ENCODE measurements at places on chromosomes 12 and 14.

DNA sequence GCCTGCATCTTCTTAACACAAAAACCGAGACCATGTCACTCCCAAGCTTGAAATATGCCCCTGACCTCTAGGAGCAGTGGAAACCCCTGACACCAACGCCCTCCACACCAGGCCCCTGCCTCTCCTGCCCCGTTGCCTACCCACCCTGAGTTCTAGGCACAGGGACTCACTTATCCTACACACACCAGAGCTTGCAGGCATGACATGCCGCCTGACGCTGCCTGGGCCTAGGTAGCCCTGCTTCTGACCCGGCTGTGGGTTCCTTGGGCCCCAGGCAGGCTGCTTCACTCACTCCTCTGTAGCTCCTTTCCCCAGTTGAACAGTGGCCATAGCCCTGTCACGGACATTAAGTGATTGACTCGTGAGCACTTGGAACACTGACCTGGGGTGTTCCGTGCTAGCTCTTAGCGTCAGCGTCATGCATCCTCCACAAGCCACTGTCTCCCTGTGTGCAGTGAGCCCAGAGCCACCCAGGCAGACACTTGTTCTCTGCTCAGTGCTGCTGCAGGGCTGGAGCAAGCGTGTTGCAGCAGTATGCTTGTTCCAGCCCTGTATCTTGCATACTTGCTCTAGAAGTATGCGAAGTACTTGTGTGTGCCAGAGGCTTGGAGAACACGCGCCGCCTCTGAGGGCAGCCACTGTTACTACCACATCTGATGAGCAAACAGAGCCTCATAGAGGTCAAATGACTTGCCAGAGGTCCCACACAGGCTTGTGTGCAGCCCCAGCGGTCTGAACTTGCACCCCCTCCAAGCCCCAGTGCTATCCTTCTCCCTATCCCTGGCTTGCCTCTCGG is 15.6 kb downstream of the OTUB2 start:
- peak; percentile 45 for DNase-seq

- no peak for DNase-seq
These were observed 3.2 kb downstream of the KRT86 start for GRCh38 chr12:52277486-52278245.

DNA sequence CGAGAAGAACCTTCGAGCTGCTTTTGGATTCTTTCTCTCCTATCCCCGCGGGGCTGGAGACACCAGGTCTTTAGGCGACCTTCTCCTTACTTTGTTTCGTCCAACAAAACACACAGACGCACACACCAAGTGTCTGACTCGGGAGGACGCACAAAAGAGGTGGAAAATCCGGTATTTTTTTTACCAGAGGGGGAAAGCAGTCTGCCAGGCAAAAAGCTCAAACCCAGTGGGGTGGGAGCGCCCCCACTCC is 2.1 kb downstream of the SIX4 start:
- DNase-seq: no peak

- DNase-seq: peak; percentile 48
These were observed 35.5 kb downstream of the DCAF4 start for GRCh38 chr14:72961579-72962335.

- no peak for DNase-seq
These were observed 870.8 kb downstream of the GALC start for GRCh38 chr14:87122166-87122565.

GRCh38 chr12:120358412-120359100 is 10.4 kb downstream of the MSI1 start:
- no peak for DNase-seq

GRCh38 chr12:15858353-15858752 is 23.8 kb upstream of the STRAP start:
- DNase-seq: no peak

GRCh38 chr12:113159937-113160336 is 10.4 kb downstream of the CFAP73 start:
- no peak for DNase-seq

GRCh38 chr12:43805860-43806736 is at the start of gene TWF1:
TWF1 (minus strand) TSS chr12:43806317; CDS start chr12:43806245, 72 bp downstream.
- DNase-seq: peak; percentile 86

- no peak for DNase-seq
These were observed 9.2 kb upstream of the ZNF385A start for GRCh38 chr12:54393743-54394142.

DNA sequence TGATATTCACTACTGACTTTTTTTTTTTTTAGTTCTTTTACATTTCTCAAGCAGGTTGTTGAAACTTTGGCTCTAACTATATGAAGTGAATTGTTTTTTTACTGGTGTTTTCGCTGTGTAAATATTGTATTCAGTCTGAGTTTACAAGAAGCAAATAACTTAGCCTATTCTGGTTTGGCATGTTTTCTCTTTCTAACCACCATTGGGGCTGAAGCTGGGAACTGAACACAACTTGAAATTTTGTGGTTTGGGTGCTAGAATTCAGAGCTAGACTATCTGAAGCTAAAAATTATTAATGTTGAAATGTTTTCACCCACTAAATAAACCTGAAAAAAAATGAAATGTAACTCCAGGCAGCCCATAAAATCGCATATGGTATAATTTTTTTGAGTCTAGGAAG is 37.2 kb downstream of the RAD51B start:
- DNase-seq: peak; percentile 69

DNA sequence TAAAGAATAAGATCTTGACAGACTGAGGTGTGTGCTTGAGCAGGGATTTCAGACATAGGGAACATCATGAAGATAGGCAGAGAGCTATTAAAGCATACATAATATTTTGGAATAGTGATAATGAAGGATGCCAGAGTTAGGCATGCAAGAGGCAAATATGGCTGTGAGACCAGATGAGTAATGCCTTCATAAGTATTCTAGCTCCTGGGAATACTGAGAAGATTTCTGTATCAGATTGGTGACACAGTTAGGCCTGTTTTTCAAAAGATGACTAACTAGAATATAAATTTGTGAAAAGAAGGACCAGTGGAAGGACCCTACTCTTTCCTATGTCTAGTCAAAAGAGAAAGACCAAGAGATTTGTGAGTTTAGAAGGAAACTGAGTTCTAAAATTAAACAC is 108.8 kb downstream of the TXNDC16 start:
- no peak for DNase-seq

- DNase-seq: no peak
These were observed 20.5 kb downstream of the RAP1B start for GRCh38 chr12:68631227-68631626.

DNA sequence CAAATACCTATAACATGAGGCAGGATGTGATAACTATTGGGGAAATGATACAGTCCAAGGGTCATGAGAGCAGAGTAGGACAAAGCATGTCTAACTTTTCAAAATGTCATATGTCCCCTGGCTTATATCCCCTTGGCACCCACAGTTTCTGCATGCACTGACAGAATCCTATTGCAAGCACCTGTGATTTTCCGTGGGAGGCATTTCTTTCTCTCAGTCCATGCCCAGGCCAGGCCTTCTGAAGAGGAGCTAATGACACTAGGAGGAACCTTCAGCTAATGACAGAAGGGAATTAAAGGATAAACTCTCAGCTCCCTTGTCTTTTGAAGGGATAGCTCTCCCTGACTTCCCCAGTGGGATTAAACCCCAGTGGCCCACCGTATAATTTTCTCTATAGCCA is 249.2 kb downstream of the TTC6 start:
- no peak for DNase-seq

DNA sequence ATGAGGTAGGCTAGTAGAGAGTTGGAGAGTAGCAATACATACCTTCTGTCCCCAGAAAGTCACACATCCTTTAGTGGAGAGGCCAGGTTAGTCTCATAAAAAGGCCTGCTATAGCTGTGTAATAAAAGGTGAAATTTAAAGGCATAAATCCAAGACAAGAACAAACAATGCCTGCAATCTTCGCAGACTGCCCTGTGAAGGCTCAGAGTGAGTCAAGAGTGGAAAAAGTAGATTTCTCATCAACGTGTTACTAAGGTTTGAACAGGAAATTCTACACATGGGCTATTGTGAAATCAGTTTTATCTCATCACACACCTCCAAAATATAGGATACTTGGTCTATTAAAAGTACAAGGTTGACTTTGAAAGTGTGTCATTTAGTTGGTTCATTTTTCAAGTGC is at the start of gene KLRC1:
TSS of gene KLRC1 (minus strand) at position 222 of the 400 bp plus-strand sequence. CDS start 2,221 bp downstream, outside the sequence.
- DNase-seq: no peak

GRCh38 chr12:129675496-129675895 is 228.3 kb downstream of the TMEM132D start:
- no peak for DNase-seq
